ENCODE measurements at places on chromosomes 1 and 21. TPM values are rescaled to one million over a fixed set of nuclear protein-coding genes. Genes with fewer than 3 reads are reported as not detected.

The LCE1D gene
- not detected for total RNA-seq

The TENT5C gene
- not detected for total RNA-seq

The NBPF4 gene
- not detected for total RNA-seq

The OR2L13 gene
- not detected for total RNA-seq

The LRRC53 gene
- total RNA-seq: not detected

The CYP4X1 gene
- total RNA-seq: 0.20 TPM

Data from subcutaneous preadipocyte (primary cell).